Fibroblast of gingiva (primary cell): ENCODE measurements at places on chromosomes 16 and 17.

GRCh38 chr17:11318207-11318606, 77.2 kb downstream of the SHISA6 start:
- DNase-seq = no peak

DNA sequence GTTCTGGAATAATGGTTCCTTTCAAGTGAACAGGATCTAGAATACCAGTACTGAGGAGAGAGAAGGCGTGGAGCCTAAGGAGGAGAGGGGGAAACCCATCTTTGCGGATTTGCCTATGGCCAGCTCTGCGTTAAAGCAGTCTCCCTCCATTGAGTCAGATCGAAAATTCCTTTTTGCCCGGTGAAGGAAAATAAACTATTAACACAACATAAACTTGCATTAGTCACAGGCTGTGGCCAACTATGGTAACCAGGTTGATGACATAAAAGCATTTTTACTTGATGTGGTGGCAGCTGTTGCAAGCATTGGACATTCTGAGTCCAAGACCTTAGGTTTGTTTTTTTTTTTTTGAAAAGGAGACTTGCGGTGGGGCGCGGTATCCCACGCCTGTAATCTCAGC, 8.9 kb downstream of the LDAF1 start:
- peak; percentile 71 for DNase-seq

- DNase-seq = peak; percentile 29
Observed at GRCh38 chr17:82767041-82767754, 15.3 kb downstream of the TBCD start.

GRCh38 chr17:1147664-1148063, 32.1 kb downstream of the ABR start:
- DNase-seq = peak; percentile 27

DNA sequence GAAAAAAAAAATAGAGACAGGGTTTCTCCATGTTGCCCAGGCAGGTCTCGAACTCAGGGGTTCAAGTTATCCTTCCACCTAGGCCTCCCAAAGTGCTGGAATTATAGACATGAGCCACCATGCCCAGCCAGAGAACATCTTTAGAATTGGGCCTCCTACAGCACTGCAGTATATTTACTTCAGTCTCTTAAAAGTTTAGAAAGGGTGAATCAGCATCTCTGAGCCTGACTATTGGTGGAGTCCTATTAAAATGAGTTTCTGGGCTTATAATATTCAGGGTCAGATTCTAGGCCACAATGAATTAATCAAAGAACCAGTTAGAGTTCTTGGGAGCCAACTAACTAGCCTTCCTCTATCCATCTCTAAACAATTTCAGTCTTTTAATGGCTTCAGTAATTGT, 22.8 kb downstream of the TADA2A start:
- DNase-seq = no peak

DNA sequence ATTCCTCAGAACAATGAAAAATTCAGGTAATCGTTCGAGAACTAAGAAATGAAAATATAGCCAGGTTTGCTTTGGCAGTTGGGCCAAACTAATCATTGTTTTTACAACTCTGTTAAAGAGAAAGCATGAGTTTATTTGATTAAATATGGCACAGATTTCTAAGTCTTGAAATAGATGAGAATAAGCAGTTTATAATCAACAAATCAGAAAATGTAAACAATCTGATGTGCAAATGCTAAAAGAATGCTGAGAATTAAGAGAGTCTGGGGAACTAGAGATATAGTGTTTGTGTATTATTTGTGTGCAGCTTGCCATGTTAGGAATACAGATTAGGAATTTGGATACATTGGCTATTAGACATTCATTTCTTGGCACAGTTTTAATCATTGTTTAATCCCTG, 212.5 kb downstream of the TANC2 start:
- DNase-seq = peak; percentile 54

DNA sequence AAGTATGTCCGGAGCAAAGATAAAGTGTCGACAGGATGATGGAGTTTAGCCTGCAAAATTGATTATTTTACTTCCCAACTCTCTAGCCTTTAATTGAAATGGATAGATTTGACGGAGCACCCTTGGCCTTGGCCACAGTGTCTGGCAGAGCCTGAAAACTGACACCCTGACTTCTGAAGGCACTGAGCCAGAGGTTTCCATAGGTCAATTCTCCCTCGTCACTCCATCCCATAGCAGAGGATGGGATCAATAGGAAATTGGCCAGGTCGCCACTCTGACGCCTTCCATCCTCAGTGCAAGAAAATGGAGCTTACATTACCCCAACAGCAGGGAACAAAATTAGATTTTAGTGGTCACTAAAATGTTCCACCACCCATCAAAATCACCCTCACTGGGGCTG, 90.4 kb upstream of the CDH11 start:
- DNase-seq = no peak

DNA sequence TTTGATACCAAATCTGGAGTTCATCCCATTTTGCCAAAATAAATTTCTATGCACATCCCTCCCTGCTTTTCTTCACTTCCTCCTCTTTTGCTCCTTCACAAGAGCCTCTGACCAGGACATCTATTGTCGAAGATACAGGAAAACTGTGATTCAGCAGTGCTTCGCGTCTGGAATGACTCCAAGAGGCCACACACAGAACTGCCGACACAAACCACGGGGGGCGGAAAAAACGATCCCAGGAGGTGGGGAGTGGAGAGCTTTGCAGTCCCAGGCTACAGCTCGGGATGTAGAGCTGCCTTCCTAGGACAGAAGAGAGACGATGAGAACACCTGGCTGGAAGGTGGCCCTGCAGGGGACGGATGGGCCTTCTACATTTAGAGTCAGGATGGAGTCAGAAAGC, 102.8 kb downstream of the XYLT1 start:
- DNase-seq = no peak

DNA sequence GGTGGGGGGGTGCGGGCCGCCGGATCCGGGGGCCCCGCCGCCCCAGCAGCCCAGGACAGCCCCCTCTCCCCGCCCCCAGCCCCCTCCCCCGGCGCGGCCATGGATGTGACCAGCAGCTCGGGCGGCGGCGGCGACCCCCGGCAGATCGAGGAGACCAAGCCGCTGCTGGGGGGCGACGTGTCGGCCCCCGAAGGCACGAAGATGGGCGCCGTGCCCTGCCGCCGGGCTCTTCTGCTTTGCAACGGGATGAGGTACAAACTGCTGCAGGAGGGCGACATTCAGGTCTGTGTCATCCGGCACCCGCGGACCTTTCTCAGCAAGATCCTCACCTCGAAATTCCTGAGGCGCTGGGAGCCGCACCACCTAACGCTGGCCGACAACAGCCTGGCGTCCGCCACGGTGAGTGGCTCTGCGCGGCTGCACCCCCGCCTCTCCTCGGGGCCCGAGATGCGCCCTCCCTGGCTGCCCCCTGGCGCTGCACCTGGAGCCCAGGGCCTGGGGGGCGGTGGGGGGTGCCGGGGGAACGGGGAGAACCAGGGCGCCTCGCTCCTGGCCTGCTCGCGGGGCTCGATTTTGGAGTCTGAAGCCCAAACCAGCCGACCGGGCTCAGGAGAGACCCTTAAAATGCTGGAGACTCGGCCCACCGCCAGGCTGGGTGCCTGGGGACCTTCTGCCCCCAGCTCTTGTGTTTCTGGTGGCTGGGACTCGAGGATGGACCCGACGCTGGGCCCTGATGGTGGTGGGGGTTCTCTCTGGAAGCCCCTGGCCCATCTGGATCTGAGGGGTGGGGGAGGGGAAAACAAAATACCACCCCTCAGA, 744 bp downstream of the CMIP start:
- no peak for DNase-seq

DNA sequence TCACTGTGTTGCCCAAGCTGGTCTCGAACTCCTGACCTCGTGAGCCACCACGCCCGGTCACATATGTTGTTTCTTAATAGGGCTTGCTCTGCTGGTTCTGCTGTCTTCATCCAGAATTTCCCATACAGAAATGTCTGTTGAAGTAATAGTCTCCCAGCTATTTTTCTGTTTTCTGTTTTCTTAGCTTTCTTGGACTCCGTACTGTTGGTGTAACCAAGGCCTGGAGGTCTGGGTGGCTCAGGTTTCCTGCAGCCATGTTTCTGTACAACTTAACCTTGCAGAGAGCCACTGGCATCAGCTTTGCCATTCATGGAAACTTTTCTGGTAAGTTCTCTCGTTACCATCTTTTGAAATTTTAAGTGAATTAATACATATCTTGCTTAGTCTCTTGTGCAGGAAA, 2.8 kb downstream of the SF3B3 start:
- DNase-seq = peak; percentile 38
